ENCODE measurements at places on chromosomes 6 and 20.

- DNase-seq: no peak
Observed at GRCh38 chr6:24464253-24465038, 24.9 kb downstream of the GPLD1 start.

DNA sequence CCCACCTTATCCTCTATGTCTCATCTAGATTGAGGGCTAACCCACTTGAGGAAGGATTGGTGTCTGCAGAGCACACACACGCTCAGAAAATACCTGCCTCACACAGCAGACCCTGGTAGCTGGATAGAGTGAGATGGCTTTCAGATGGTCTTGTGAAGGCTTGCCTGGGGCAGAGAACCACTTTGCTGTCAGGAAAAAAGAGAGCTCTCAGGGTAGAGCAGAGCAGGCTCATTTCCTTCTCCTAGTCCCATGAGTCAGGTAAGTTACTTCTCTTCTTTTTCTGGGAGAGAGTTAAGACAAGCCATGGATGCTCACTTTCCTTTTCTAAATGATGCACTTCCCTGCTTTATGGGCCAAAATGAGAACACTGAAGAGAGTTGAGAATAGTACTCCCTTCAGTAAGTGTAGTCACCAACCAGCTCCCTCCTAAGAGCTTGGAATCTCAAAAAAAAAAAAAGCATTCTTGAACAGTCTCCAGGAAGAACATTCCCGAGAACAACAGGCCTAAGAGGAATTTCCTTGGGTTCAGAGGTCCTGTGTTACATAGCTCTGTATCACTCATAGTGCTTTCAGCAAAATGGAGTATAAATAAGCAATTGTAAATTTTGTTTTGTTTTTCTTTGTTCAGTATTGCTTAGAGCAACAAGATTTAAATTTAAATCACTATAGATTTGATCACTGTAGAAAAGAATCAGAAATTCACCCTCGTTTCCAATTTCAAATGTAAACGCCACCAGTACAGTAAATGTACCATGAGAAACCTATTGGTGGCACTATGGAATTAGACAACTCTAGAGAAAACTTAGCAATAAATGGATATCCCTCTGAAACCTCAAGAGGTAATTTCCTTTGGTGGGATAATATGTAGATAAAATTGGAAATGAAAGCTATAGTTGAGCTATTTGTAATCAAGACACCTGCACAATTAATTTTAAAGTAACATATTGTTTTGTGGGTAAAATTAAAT lies 530.3 kb downstream of the RFPL4B start:
- no peak for DNase-seq

DNA sequence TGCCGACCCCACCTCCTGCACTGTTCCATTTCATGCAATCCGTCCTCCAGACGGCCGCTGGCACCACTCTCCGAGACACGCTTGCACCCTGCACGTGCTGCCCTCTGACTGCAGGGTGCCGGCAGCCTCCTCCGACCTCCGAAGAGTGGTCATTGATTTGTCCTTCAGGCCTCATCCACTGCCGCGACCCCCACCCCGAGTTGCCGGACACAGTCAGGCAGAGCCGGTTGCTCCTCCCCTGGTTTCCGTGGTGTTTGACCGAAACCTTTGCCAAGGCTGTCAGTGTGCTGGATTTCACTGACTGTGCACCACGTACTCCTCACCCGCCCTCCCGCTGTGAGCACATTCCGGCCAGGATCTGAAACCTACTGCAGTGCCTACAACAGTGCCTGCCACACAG lies 156.4 kb upstream of the PDE10A start:
- DNase-seq: no peak

- no peak for DNase-seq
Observed at GRCh38 chr20:1335961-1336698, 7.2 kb upstream of the SDCBP2 start.

GRCh38 chr6:144284478-144284782 lies 705 bp upstream of the UTRN start:
- DNase-seq: no peak

- DNase-seq: no peak
Observed at GRCh38 chr6:66499851-66500250, 792.8 kb upstream of the EYS start.

DNA sequence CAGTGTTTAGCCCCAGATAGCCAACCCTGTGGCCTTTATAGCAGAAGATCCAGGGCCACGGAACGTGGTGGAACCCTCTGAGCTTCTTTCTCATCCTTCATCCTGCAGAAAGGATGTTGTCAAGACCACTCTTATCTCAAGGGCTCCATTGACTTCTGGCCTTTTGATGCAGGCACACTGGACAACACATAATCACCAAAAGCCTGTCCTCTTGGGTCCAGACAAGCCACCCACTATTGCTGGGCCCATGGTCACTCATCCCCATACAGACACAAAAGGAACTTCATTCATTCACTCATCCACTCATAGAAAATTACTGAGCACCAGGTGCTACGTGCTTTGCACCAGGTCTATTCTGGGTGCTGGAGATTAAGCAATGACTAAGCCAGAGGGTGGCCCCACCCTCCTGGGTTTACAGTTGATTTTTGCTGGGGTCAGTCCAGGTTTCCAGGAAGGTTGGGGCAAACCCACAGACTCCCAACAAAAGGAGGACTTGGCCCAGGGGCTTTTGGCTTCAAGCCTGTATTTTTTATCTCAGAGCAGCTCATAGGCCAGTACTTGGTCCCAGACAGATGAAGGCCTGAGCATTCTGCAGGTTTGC lies 2.4 kb downstream of the CST8 start:
- DNase-seq: no peak

GRCh38 chr6:1390133-1390945 lies 963 bp downstream of the FOXF2 start:
- no peak for DNase-seq

DNA sequence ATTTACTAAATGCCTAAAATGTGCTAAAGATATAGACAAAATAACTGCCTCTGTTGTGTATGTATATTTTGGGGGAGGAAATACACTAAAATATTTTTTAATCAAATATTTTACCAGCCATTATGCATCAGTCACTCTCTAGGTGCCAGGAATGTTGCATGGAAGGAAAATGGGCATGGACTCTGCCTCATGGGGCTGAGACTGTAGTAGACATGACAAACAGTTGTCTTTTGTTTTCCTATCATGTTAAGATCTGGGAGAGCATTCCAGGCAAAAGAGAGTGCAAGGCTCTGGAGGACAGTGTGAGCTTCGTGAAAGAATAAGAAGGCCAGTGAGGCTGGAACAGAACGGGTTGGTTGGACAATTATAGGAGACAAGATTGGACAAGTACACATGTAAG lies 26.5 kb downstream of the HLA-DOB start:
- DNase-seq: no peak

DNA sequence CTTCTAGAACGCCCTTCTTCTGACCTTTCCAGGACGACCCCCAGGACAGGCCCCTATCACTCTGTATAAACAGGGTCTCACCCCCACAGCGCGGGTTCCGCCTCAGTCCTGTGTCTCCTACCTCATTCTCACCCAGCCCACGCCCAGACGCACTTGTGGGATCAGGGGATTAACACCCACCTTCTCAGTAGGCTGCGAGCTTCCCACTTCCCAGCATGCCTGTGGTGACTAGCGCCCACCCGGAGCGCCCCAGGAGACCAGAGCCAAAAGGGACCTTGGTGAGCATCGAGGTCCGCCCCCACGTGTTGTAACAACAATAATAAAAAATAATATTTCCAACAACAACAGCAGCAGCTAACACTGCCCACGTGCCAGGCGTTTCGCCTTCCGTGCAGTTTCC lies 40.9 kb upstream of the NOL4L start:
- no peak for DNase-seq

DNA sequence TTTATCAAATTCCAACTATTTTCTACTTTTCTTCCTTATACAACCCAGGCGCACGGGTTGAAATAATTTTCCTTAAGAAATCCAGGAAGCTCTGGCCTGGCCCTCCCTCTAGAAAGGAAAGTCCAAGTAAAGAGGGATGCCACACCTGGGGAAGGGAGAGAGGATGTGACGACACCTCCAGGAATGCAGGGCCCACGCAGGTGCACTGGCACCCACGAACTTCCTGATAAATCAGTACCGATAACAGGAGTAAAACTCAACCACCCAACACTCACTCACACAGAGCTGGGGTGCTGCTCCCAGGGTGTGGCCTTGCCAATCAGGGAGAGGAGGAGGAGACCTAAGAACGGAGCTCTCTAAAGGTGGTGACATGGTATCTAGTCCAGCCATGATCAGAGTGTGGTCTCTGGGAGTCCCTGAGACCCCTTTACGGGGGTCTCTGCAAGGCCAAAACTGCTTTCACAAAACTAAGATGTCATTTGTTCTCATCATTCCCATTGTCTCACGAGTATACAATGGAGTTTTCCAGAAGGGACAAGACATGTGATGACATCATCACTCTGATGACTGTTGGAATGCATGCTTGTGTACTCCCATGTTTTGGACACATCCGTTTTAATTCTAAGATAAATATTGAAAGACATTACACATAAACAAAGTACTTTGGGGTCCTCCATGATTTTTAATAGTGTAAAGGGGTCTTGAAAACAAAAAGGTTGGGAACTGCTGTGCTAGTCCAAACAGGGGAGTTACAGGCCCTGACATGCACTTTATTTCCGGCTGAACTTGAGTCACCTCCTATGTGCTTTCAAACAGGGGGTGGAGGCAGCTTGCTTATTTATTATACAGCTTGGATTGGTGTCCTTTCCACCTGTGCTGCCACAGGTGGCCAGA lies 2.2 kb upstream of the PARD6B start:
- DNase-seq: no peak

- DNase-seq: no peak
Observed at GRCh38 chr6:15577106-15577505, 85.7 kb downstream of the DTNBP1 start.

- no peak for DNase-seq
Observed at GRCh38 chr20:25484911-25485511, 77.5 kb downstream of the GINS1 start.

Data from stimulated activated naive B cell treated with anti-CD40 and anti-IgM and Interleukin-4, amounts not matched to agents 10 μg/mL and 1 μg/mL and 100 μg/mL, for 72 hours (primary cell).